ENCODE measurements at places on chromosomes 12 and 14. TPM values are rescaled to one million over a fixed set of nuclear protein-coding genes. Genes with fewer than 3 reads are reported as not detected.

The PZP gene
- total RNA-seq, result not detected

The IL26 gene
- not detected for total RNA-seq

The APOF gene
- total RNA-seq, result not detected

The RASSF8 gene
- 11.2 TPM for total RNA-seq

The HOXC5 gene
- 0.85 TPM for total RNA-seq

The TRIM9 gene
- 10.5 TPM for total RNA-seq

The CCDC177 gene
- 0.02 TPM for total RNA-seq

The TSPAN8 gene
- not detected for total RNA-seq

The GLS2 gene
- 0.11 TPM for total RNA-seq

The TMEM119 gene
- total RNA-seq, result 0.09 TPM

The REP15 gene
- 0.62 TPM for total RNA-seq

The KRT85 gene
- not detected for total RNA-seq

The SYCP3 gene
- not detected for total RNA-seq
